ENCODE measurements at places on chromosomes 5 and 9.

DNA sequence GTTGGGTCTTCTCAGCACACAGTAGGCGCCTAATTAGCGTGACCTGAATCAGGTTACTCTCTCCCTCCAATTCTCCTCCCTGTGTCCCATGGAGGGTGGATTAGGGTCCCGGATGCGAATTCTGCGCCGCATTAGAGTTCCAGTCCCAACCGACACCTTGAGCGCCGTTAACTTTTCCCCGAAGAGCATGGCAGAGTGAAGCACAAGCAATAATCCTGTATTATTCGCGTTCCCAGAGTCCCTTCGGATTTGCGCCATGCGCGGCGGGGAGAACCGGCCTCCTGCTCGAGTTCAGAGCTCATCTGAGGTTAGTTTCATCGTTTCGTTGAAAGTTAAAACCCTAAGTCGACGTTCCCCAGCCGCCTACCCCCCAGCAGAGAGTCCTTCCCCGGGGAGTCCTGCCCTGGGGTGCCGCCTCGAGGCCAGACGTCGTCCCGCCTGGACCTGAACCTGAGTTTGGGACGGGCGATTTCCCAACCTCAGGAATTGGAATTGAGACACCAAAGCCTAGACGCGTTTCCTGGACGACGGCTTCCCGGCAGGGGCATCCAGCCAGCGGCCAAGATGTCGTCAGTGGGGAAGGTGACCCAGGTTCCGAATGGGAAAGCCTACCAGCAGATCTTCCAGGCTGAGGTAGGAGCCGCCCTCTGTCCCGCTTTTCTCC lies at the start of gene CCDC180:
CCDC180 (plus strand) TSS at position 160 of the 664 bp plus-strand sequence; CDS start at position 565, 405 bp downstream.
- no peak for DNase-seq

DNA sequence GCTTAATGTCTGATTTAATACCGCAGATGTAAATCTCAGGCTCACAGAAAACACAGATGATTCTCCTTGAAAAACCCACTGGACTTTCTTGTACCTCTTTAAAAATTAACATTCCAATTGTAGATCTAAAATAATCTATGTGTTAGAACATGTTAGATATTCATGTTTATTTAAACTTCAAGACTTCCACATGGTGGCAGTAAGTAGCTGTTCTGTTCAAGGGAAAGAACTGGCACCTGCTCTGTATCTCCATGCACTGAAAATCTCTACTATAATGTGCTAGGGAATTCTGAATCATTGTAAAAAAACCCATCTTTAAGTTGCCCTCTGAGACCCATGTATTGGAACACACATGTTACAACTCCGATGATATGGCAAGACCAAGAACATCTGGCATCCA lies 366.9 kb downstream of the DMRTA1 start:
- no peak for DNase-seq

DNA sequence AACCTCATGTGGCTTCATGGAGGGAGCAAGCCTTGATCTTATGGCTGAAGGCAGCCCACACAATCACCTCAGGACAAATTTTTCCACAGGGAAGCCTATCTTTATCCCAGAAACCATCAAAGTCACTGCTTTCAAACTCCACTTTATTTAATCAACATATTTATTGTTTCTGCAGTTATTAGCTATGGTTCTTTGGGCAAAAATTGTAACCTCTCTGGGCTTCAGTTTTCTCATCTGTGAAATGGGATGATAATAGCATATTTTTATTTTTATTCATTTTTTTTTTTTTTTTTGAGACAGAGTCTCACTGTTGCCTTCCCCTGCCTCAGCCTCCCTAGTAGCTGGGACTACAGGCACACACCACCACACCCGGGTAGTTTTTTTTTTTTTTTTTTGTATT lies 2.1 kb upstream of the RPS14 start:
- DNase-seq, result no peak

GRCh38 chr5:92460505-92460904 lies 1077.4 kb upstream of the ARRDC3 start:
- DNase-seq, result no peak

DNA sequence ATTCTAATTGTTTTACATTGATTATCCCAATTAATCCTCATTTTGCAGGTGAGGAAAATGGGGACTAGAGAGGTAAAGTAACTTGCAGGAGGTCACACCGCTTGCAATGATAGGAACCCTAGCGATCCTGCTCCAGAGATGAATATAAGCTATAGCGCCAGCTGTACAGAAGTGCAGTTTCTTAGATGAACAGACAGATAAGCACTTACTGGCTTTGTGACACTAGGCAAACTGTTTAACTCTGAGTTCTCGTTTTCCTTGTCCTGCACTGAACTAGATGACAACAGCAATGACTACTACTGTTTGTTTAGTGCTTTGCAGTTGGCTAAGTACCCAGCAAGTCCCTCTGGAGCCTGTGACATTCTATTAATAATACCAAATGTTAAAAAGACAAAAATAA lies 11.1 kb downstream of the LHX6 start:
- no peak for DNase-seq

- DNase-seq, result no peak
These were observed 3.6 kb downstream of the PCDHAC2 start for GRCh38 chr5:140969880-140970279.

DNA sequence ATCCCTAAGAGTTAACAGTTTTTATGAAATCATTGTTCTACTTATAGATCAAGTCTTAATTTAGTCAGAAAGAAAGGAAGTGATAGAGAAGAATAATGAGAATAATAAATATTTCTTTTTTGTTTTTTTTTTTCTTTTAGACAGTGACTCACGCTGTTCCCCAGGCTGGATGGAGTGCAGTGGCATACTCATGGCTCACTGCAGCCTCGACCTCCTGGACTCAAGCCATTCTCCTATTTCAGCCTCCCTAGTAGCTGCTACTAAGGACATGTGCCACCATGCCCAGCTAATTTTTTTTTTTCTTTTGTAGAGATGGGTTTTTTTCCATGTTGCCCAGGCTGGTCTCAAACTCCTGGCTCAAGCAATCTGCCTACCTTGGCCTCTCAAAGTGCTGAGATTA lies 11.0 kb downstream of the IFNA21 start:
- no peak for DNase-seq

- no peak for DNase-seq
These were observed 11.7 kb upstream of the RPS14 start for GRCh38 chr5:150461231-150461630.

DNA sequence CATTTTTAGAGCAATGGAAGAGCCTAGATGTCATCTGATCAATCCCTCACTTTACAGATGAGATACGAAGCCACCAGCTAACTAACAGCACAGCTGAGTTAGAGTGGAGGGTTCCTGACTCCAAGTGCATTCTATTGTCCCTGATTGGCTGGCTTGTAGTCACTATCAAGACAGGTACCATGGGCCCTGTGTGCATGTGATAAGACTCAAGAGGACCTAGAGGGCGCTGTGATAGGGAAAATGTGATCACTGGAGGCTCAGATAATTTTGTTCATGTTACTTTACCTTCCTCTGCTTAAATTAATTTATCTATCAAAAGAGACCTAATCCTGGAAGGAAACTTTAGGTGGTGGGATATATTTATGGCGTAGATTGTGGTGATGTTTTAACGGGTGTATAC lies 19.5 kb upstream of the SNAPC3 start:
- no peak for DNase-seq

- DNase-seq, result no peak
These were observed 259.3 kb downstream of the ROR2 start for GRCh38 chr9:91690540-91691249.

GRCh38 chr9:79023134-79023580 lies 548.6 kb upstream of the TLE4 start:
- no peak for DNase-seq

- DNase-seq, result no peak
These were observed 766.8 kb downstream of the TLE1 start for GRCh38 chr9:80922544-80922943.

GRCh38 chr9:61666310-61666709 lies 476.5 kb downstream of the SPATA31A7 start:
- no peak for DNase-seq

GRCh38 chr9:92665836-92666235 lies 4.1 kb downstream of the IPPK start:
- no peak for DNase-seq

DNA sequence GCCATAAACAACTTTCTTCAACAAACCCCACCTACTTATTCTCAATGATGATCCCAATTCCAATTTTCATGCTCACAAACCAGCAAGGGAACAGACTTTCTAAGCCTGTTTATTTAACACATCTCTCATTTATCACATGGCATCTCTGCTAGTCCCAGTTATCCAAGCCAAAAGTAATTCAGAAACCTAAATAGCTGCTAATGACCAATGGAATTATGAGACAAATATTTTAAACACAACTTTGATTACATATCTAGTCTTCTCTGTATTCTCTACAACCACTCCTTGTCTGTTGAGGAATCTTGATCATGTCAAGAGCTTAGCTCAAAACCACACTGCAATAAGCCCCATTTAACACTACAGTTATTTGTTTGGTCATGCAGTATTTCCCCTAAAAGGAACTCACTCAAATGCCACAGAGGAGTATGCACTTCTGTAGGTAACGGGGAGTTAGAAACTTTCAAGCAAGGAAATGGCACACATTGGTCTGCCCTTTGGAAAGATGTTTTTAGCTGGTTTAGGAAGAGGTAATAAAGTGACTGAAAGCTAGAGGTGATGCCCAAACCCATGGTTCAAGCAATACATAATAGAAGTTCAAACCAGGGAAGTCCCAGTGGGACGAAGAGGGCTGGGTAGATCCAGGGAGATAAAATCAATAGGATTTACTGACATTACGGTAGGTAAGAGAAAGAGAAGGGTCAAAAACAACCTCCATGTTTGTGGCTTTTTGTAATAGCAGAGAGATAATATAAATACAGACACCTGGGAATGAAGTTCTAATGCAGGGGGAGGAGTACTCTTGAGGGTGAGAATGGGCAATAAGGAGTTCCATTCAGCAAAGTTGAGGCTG lies 42.1 kb upstream of the HTR4 start:
- DNase-seq, result no peak

DNA sequence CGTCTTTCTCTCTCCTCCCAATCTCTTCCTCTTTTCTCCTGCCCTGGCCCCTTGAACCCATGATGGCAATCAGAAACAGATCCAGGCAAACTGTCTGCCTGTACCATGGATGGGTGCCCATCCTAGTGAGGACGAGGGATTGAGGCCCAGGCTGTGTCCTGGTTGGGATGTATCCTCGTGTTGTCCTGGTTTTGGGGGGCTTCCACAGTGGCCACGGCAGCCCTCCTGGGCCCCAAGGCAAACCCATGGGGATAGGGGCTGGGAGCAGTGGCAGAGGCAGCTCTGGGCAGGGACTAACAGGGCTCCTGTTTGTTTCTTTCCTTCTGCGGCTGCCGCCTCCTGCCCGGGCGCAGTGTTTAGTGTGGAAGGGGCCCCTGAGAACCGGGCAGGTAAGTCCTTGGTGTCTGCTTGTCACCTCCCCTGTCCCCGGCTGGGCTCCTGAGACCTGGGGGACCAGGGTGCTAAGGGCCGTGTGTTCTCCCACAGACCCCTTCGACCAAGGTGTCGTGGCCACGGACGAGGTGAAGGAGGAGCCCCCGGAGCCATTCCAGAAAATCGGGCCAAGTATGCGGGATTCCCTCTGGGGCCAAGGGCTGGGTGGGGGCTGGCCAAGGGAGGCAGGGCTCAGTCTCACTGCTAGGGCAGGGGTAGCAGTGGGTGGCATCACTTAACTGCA lies 70.0 kb downstream of the AMBP start:
- no peak for DNase-seq

DNA sequence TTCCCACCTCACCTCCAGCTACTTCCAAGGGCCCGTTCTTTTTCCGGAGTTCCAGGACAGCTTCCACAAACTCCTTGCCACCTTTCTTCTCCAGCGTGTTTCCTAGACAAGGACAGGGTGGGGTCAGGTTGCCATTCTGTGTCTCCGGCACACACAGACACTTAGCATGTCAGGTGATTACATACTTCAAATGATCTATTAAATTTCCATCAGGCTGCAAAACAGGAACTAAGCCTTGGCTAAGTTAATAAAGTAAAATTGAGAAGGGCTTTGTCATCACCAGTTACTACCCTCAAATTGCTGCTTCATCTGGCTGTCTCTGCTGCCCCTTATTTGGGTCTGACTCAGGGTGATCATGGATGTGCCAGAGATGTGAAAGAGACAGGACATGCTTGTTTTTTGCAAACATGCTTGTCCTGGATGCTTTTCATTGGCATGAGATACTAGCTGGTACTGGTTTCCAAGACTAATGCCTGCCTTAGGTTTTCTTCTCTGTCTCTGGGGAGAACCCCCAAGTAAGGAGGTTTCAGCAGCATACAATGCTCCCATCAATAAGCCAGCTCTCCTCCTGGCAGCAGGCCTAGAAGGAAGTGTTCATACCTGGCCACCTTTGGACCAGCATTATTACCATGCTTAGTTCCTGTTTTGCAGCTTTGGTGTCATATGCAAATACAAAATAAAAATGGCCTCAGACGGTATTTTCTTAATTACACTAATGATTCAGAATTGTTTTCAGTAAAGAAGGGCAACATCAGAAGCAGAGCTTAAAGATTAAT lies 52.9 kb downstream of the MACROH2A1 start:
- DNase-seq, result no peak

DNA sequence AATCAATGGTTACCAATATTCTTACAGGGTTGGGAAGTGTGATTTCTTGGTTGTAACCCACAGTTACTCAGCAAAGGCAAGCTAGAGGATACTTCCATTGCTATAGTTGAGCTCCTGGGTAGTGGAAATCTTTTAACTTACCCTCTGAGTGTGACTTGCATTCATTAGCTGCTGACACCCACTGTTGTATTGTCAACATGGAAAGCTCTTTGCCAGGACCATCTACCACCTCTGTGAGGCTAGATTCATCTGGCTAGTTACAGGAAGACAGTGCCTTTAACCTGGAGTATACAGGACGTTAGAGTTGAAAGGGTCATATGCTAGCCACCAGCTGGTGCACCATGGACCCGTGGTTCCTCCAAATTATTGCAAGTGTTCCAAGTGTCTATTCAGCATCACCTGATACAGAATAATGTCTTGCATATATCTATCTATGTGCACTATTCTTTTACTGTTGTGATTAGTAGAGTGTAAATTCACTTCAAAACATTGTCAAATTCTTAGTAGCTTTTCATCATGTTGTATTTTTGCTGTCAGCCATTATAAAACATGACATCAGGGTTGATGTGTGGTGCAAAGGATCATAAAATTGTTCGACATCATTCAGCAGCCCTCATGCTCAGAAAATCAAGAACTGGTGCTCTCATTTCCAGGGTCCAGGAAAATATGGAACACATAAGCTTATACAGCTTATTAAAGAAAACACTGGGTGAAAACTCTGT lies 239.0 kb downstream of the PJA2 start:
- no peak for DNase-seq

GRCh38 chr5:132205385-132206125 lies 22.1 kb downstream of the P4HA2 start:
- DNase-seq, result no peak

- no peak for DNase-seq
These were observed 129.1 kb upstream of the PIK3R1 start for GRCh38 chr5:68086439-68086838.

DNA sequence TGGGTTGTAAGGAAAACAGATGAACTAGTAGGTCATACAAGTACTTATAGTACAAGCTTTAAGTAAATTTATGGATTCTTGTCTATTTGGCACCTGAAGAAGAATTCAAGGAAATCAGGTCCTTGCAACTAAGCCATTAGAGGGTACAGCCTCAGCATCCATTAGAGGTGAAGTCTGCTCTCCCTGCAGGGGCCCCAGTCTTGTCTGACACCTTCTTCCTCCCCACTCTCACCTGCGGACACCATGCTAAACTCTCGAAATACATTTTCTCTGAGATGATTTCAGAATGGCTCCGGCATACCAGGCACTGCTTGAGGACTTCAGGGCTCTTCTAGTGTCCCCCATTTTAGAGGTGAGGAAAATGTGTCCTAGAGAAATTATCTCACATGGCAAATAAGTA lies 137.9 kb downstream of the GNAQ start:
- no peak for DNase-seq

- no peak for DNase-seq
These were observed 85.8 kb upstream of the LARP1 start for GRCh38 chr5:154669402-154669801.

GRCh38 chr9:115495052-115495635 lies 377.2 kb upstream of the TNC start:
- no peak for DNase-seq
